Activated naive CD8-positive, alpha-beta T cell treated with anti-CD3 and anti-CD28 coated beads, Interleukin-2, amount 50 U/mL, for 16 hours (primary cell): ENCODE measurements at places on chromosomes 1 and 21.

GRCh38 chr21:36115138-36115730, 19.6 kb upstream of the CBR3 start:
- DNase-seq, result no peak

- no peak for DNase-seq
Measured at GRCh38 chr1:242530761-242531160, 6.3 kb upstream of the PLD5 start.

GRCh38 chr21:44800971-44801467, 601 bp downstream of the UBE2G2 start:
- no peak for DNase-seq

GRCh38 chr21:17461014-17461413, 51.8 kb upstream of the CXADR start:
- no peak for DNase-seq

GRCh38 chr1:36981771-36982622, 52.3 kb downstream of the GRIK3 start:
- no peak for DNase-seq

GRCh38 chr1:38783640-38784229, 75.8 kb downstream of the RRAGC start:
- DNase-seq, result no peak

DNA sequence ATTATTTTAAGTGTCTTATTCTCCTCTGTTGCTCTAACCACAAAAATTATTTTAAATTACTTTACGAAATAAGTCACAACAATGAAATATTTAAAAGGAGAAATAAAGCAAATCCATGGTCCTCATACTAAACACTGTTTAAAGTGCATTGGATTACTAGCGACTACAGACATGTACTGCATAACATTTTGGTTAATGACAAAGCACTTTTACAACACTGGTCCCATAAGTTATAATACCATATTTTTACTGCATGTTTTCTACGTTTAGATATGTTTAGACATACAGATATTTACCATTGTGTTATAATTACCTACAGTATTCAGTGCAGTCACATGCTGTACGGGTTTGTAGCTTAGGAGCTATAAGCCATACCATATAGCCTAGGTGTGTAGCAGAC, 30.2 kb downstream of the VAMP4 start:
- no peak for DNase-seq

DNA sequence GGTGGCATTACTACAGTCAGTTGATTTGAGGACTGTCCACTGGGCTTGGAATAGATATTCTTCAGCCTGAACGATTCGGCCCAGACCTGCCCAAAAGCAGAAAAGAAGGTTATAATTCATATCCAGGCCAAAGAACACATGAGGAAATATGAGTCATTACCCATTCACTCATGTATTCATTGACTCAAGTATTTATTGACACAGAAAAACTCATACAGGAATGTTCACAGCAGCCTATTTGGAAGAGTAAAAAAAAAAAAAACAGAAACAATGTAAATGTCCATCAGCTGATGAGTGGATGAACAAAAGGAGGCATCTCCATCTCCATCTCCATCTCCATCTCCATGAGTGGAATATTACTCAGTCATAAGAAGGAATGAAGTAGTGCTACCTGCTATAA, 15.9 kb downstream of the ZMYND12 start:
- DNase-seq, result no peak

- no peak for DNase-seq
Measured at GRCh38 chr1:10399444-10399941, 629 bp downstream of the PGD start.

DNA sequence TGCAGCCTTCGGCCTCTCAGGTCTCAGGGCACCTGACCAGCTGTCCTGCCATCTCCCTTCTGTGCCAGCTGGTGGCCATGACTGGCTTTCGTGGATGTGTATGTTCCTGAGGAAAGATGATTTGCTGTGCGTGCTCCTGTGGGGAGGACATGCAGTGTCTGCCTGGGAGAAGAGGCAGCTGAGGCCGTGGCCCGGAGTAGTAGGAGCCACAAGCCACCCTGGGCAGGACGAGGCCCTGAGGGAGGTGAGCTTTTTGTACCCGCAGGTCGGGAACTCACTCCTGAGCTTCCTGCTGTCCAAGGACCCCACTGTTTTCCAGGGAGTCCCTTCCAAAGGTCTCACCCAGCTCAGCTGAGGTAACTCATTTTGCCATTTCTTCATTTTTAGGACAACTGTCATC, 58.5 kb downstream of the PIK3CD start:
- DNase-seq, result no peak

DNA sequence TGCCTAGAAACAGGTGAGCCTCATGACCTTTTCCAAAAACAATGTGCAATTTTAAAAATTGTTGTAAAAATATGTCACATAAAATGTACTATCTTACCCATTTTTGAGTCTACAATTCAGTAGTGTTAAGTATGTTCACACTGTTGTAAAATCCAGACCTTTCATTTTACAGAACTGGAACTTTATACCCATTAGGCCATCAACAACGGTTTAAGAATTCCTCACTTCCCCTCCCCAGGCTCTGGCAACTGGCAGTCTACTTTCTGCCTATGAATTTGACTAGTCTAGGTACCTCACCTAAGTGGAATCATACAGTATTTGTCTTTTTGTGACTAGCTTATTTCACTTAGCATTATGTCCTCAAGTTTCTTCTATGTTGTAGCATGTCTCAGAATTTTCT, 8.6 kb downstream of the CTSE start:
- no peak for DNase-seq

GRCh38 chr1:160954158-160955104, at the start of gene ITLN2:
TSS of gene ITLN2 (minus strand) at chr1:160954809. CDS start at chr1:160954741, 68 bp downstream.
- no peak for DNase-seq

- no peak for DNase-seq
Measured at GRCh38 chr21:28069450-28069923, 923.2 kb downstream of the LTN1 start.

GRCh38 chr1:248913933-248914332, 7.9 kb downstream of the PGBD2 start:
- DNase-seq, result no peak

- DNase-seq, result no peak
Measured at GRCh38 chr1:178358456-178358855, 138.3 kb downstream of the CLEC20A start.

DNA sequence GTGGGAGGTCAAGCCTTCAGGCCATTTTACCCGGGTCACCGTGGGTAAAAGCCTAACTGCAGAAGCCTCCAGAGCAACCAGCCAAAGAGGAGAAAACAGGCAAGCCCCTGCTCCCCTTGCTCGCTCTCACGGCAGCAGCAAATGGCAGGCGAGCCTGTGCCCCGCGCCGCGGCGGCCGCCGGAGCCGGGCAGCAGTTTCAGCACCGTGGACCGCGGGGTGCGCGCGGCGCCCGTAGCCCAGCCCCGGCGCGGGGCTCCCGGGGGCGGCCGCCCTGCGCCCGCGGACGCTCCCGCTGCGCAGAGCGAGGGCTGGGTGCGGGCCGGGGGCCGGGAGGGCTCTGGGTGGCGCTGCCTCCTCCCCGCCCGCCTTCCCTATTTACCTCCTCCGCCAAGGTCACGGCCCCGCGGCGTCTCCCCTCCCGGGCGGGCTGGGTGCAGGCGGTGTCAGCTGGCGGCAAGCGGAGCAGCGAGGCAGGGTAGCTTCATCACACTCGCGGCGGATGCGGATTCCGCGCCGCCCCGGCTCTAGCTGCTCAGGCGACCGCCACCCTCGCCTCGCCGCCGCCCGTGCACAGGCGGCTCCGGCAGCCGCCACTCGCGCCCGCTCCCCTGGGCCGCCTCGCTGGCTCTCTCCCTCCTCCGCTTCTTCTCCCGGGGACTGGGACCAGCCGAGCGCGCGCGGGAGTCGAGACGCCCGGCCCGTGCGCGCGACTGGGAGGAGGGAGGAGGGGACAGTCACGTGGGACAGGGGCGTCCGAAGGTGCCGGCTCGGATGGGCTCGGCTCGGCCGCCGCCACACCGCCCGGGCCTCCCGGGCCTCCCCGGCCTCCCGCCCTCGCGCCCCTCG, at the start of gene RGS7:
Gene RGS7, minus strand, starts transcription at position 687 of the 847 bp plus-strand sequence.
- no peak for DNase-seq

DNA sequence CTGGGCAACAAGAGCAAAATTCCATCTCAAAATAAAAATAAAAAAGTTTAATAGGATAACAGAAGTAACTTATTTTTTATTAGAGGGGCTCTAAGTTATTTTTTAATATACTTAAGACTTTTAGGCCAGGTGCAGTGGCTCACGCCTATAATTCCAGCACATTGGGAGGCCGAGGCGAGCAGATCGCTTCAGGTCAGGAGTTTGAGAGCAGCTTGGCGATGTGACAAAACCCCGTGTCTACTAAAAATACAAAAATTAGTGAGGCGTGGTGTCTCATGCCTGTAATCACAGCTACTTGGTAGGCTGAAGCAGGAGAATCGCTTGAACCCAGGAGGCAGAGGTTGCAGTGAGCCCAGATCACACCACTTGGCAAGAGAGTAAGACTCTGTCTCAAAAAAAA, 180.5 kb upstream of the NR5A2 start:
- no peak for DNase-seq

GRCh38 chr1:40754201-40754600, 29.4 kb upstream of the KCNQ4 start:
- DNase-seq, result no peak

GRCh38 chr1:63326473-63327380, 4.4 kb downstream of the FOXD3 start:
- no peak for DNase-seq

DNA sequence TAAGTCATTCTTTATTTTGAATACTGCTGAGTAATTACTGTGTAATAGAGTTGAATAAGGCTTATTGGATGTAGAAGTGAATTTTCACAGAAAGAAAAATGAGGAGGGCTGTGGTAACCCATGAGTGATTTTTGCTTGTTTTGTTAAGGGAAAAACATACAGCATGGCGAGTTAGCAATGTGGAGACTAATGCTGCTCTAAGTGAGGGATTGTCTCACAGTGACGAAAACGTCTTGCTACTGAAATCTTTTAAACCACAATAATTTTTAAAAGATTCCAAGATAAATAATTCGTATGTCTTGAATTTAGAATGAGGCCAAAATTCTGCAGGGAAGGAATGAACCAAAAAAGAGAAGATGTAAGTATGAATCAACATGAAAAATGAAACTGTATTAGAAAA, 16.2 kb upstream of the PLA2G4A start:
- DNase-seq, result no peak

- no peak for DNase-seq
Measured at GRCh38 chr1:26112407-26112775, 767 bp downstream of the PDIK1L start.

GRCh38 chr1:164755690-164756089, 196.7 kb downstream of the PBX1 start:
- DNase-seq, result no peak

- no peak for DNase-seq
Measured at GRCh38 chr21:28018741-28019669, 973.7 kb downstream of the LTN1 start.

DNA sequence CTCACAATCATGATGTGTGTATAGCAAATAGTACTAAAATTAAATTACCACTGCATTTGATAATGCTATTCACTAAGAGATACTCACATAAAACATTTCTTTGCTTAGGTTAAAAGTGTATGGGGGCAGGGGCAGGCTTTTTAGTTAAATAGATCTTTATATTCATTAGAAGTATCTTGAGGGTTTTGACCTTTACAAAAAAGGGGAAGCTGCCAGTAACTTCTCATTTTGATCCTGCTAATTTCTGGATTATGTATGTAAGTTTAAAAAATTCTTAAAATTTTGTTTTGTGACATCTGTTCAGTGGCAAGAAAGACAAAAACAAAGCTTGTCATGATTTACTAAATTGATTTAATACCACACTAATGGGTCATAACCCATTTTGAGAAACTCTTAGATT, 45.8 kb upstream of the S1PR1 start:
- DNase-seq, result no peak

- no peak for DNase-seq
Measured at GRCh38 chr1:56229186-56229585, 350.2 kb downstream of the PLPP3 start.

DNA sequence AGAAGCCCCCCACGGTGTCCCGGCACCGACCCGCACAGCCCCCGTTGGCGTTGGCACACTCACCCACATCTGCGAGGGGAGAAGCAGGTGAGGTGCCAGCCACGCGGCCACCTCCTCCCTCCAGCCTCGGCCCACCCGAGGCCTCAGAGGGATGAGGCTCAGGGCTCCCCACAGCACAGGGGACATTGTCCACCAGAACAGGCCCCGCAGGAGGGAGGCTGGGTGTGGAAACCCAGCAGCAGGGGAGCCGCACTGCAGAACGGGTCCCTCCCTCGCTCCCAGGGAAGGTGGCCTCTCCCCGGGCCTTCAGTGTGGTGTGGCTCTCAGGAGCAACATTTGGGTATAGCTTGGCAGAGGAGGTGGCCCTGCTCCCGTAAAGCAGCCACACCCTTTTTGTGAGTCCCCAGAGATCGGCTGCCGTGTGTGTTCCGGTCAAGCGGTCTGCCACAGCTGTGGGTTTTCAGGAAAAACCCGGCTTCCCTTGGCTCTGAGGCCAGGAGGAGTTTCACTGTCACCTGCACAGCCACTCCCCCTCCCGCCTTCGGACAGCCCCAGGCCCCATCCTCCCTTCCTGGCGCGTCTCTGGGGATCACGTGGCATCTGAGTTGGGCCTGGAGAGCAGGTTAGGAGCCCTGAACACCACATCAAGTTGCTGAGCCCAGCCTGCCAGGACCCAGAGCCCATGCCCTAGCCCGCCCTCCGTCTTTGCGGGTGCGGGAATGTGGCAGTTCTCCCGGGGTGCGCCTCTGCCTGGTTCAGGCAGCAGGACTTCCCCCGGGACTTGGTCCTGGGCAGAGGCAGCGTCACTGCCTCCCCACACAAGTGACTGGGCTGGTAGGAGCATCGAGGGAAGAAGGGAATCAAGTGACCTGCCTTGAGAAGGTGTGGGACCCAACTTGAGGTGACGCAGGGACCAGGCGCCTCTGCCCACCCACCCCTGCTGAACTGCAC, 64.0 kb downstream of the MEGF6 start:
- no peak for DNase-seq

DNA sequence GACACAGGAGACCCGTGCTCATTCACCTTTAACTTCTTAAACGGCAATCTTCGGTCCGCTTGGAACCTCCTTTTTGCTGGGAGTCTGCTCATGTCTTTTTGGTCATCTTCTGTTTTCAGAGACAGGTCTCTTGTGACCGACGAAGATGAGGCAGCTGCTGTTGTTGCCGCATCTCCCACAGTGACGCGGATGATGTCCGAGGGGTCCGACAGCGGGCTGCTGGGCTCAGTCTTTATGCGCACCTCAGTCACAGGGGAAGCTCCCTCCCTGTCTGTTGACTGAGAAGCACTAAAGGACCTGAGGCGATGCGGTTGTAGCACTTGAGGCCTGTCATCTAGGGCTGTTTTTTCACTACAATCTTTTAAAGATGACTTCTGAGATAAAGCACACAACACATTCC, 17.6 kb downstream of the ZBTB21 start:
- no peak for DNase-seq
